ENCODE measurements at places on chromosomes 6 and 20. TPM values are rescaled to one million over a fixed set of nuclear protein-coding genes. Genes with fewer than 3 reads are reported as not detected.

GPR63 gene
- 0.24 TPM for total RNA-seq

IL17F gene
- total RNA-seq = not detected

- DNase-seq = no peak
Observed at GRCh38 chr6:109059571-109060021, 35.0 kb downstream of the SESN1 start.

DNA sequence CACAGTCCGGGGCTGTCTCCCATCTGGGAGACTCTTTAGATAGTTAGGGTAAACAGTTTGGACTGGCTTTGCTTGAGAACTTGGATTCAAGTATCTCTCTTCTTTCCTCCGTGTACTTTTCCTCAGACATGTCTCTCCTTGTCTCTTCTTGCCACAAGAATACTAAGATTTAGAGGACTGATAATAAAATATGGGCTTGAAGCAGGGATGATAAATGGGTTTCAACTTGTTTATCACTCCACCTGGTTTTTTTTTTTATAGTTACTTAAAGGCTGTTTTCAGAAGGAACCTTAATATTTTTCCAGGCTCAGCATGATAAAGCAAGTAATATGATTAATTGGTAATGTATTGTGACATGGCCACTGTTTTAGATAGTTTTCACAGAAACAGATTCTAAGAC, 40.9 kb upstream of the KIF13A start:
- DNase-seq = no peak

DNA sequence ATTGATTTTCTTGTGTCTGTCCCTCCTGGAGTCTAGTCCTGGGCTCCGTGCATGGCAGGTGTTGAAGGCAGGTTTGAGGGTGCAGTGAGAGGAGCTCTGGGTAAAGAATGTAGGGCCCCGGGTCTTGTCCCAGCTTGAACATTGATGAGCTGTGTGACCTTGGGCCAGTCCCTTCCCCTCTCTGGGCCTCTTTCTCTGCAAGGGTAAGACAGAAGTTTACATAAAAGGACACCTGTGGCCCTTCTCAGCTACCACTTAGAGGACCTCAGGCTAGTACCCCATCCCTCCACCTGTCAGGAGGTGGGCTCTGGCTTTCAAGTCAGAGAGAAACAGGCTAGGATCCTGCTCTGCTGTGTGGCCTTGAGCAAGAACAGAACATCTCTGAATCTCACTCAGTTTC, 55.3 kb upstream of the CTNNBL1 start:
- no peak for DNase-seq

GRCh38 chr20:43316271-43316670, 126.6 kb upstream of the PTPRT start:
- DNase-seq = no peak

- DNase-seq = no peak
Observed at GRCh38 chr6:28393912-28394662, 5.5 kb downstream of the ZSCAN12 start.

GRCh38 chr6:38355519-38355918, 284.2 kb downstream of the BTBD9 start:
- no peak for DNase-seq

- DNase-seq = no peak
Observed at GRCh38 chr6:109445382-109445781, 4.9 kb downstream of the SMPD2 start.

GRCh38 chr6:53611342-53611741, 54.2 kb downstream of the KLHL31 start:
- DNase-seq = no peak

DNA sequence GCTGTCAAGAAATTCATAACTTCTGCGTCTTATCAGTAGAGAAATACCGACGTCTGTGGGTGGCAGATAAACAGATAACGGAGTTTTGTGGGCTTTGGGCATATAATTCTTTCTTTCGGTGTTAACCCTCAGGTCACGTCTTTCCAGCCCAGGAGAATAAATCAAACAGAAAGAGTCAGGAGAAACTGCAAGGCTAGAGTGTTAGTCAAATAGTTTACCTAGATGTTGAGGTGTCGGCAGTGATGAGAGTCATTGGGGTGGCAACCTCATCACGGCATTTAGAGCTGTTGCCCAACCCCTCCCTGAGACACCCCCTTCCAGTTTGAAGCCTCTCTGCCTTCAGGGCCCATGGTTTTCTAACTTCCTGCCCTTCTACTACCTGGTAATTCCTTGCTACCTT, 49.5 kb downstream of the ADTRP start:
- DNase-seq = no peak

- no peak for DNase-seq
Observed at GRCh38 chr6:106103728-106104109, 17.6 kb downstream of the PRDM1 start.

DNA sequence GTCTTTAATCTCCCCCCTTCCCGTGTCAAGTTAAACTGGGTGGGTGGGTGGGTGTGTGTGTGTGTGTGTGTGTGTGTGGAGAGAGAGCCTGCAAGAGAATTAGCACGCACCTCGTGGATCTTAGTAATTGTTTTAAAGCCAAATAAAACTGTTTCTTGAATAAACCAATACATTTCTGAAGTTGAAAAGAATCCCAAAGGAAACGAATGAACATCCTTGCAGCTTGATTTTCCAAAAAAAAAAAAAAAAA, 381 bp upstream of the BICRAL start:
- no peak for DNase-seq

Measured in left cardiac atrium (tissue), 4 donors.